ENCODE measurements at places on chromosomes 6 and 20.

DNA sequence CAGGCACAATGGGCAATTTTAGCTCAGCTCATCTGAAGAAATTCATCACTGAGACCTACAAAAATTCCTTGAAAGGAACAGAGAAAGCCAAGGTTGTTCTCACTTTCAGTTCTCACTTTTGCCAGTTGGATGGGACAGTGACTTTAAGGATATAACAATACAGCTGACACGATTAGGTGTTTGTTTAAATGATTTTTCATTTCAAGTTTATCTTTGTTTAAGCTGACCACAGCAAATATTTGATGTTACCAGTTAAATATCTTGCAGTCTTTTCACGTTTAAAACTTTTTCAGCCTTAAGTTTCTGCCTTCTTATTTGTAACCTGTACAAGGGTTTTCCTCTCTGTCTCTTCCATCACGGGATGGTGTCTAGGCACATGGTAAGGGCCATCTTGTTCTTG is 93.6 kb downstream of the PLCB1 start:
- no peaks in the 10 kb centered on the region for H3K27me3 ChIP-seq
- no peaks in the 10 kb centered on the region for H3K4me1 ChIP-seq
- H3K27ac ChIP-seq = peak overlapping the region; percentile 40
- DNase-seq = no peak

GRCh38 chr6:25157183-25157582 is 122.0 kb upstream of the CARMIL1 start:
- peaks cover 6% of the 10 kb centered on the region for H3K4me1 ChIP-seq
- peaks cover 13% of the 10 kb centered on the region for H3K36me3 ChIP-seq

GRCh38 chr6:114000069-114000468 is 29.1 kb upstream of the HDAC2 start:
- peaks cover 2% of the 10 kb centered on the region for H3K36me3 ChIP-seq
- H3K4me3 ChIP-seq = no peak overlapping the region
- H3K27me3 ChIP-seq = no peaks in the 10 kb centered on the region
- DNase-seq = no peak
- H3K4me1 ChIP-seq = peaks cover 8% of the 10 kb centered on the region

GRCh38 chr6:136716917-136717715 is 75.2 kb downstream of the MAP3K5 start:
- H3K4me3 ChIP-seq = no peak overlapping the region
- H3K27ac ChIP-seq = no peak overlapping the region
- H3K36me3 ChIP-seq = peaks cover 2% of the 10 kb centered on the region
- H3K27me3 ChIP-seq = no peaks in the 10 kb centered on the region
- H3K4me1 ChIP-seq = no peaks in the 10 kb centered on the region

DNA sequence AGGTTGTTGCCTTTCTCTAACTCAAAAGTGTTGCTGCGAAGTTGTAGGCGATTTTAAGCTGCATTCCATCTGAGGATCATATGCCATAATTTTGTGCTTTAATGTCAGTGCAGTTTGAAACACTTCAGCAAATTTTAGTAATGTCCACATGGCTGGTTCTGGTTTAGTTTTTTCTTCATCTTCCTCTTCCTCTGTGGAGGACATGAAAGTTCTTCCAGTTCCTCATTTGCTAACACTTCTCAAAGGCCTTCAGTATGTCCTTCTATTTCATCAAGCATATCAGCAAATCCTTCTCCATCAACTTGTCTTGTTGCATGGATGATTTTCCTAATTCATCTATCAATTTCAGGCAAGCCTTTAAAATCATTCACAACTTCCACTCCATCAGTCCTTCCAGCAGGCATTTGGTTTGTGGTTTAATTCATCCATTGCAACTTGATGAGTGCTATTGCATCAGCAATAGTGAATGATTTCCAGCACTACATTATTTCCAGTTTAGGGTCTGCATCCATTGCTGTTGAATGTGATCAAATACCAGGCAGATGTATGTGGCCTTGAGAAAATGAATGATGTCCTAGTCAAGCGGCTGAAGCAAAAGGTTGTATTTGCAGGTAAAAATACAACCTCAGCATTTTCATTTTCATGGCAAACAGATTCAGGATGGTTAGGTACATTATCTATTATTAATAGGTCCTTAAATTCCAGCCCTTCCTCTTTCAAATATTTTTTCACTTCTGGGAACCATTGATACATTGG is 20.2 kb downstream of the SHLD1 start:
- no peak overlapping the region for H3K4me3 ChIP-seq
- H3K27me3 ChIP-seq = no peaks in the 10 kb centered on the region
- no peak overlapping the region for H3K27ac ChIP-seq
- H3K36me3 ChIP-seq = peaks cover 2% of the 10 kb centered on the region
- no peak for DNase-seq
- H3K4me1 ChIP-seq = no peaks in the 10 kb centered on the region

DNA sequence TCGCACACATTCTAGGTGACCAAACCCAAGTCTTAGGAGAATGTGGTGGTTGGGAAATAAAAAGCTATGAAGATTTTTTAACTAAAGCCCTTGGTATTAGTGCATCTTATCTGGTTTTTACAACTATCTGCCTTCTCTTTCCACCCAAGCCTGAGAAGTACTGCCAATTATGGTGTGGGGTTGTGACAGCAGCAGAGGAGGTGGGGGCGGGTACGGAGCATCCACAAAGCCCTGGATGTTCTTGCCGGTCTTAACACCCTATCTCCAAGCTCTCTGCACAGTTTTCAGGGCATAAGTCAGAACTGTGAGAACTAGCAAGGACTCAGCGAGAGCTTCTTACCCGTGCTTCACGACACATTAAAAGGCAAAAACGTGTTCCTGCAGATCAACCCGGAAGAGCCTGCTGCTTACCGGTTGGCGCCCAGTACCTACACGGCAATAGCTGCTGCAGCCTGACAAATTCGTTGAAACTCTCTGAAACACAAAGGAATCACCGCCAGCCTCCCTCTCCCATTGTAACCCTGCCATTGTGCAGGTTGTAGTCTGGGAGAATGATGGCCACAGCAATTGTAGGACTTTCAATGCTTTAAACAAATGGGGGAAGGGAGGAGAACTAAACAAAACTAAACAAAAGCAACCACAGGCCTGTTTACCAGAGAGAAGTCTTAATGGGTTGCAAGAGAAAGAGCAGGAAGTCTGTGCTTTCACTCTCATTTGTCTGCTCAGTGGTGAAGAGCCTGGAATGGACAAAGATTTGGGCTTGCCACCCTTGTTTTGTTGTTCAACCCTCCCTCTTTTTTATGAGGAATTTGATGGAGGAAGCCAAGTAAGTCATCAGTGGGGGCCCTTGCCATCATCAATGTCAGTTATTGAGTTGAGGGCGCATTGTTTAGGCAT is 461.0 kb upstream of the JARID2 start:
- peaks cover 69% of the 10 kb centered on the region for H3K4me1 ChIP-seq
- peak overlapping the region; percentile 67 for H3K4me3 ChIP-seq
- H3K27ac ChIP-seq = peak overlapping the region; percentile 96
- peak; percentile 16 for DNase-seq
- peaks cover 7% of the 10 kb centered on the region for H3K36me3 ChIP-seq
- H3K27me3 ChIP-seq = no peaks in the 10 kb centered on the region

DNA sequence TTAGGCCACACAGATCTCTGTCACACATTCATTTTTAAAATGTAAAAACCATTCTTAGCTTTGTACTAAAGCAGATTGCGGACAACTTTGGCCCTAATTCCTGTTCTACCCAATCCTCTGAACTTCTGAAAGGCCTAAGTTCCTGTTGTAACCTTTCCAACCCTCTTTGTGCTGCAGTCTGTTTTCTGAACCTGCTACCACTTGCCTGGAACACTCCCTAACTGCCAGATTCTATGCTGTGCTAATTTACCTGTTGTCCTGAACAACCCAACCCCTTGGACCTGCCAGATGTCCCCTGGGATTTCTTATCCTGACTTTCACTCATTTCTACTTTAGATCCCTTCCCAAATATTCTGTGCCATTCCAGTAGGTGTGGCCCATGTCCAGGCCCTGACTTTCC is 398.7 kb downstream of the ZFAND3 start:
- no peaks in the 10 kb centered on the region for H3K36me3 ChIP-seq
- H3K27me3 ChIP-seq = no peaks in the 10 kb centered on the region
- no peak overlapping the region for H3K27ac ChIP-seq
- H3K4me1 ChIP-seq = peaks cover 43% of the 10 kb centered on the region

- no peak for DNase-seq
- H3K27ac ChIP-seq = no peak overlapping the region
- H3K27me3 ChIP-seq = peaks cover 6% of the 10 kb centered on the region
- H3K36me3 ChIP-seq = peaks cover 3% of the 10 kb centered on the region
- peaks cover 43% of the 10 kb centered on the region for H3K4me1 ChIP-seq
These were observed 181.2 kb upstream of the PDE10A start for GRCh38 chr6:165844232-165844631.

GRCh38 chr6:25473447-25473846 is 178.6 kb upstream of the SCGN start:
- peaks cover 5% of the 10 kb centered on the region for H3K36me3 ChIP-seq
- H3K27ac ChIP-seq = no peak overlapping the region
- H3K4me1 ChIP-seq = no peaks in the 10 kb centered on the region
- H3K4me3 ChIP-seq = no peak overlapping the region
- H3K27me3 ChIP-seq = no peaks in the 10 kb centered on the region

DNA sequence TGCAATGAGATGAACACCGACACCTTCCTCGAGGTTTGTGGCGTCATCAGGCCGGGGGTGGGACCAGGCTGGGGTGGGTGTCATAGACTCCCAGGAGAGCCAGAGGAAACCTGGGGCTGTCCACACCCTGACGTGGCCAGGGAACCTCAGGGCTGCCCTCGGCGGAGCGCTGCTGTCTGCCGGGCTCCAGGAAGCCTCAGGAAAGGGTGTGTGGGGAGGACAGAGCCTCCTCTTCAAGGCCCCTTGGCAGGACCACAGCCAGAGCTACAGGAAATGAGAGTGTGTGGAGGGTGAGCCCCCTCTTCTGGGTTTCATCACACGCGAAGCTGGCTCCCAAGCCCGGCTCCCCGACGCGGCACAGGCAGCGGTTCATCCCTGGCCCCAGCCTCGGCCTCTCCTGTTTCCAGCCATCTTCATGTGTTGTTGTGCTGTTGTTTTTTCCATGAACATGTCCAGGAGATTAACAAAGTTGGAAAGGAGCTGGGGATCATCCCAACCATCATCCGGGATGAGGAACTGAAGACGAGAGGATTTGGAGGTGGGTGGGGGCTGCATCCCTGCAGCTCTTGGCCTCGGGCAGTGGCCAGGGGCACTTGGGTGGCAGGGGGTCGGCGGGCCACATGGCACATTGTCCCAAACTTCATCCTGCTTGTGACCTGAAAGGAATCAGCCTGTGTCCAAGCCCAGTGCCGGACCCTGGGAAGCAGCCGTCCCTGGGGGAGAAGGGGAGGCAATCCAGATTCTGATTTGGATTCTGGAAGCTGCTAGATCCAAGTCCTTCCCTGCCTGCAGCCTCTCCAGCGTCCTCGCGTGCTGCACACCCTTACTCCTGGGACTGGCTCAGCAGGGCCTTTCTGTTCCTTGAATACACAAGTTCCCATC is 6.4 kb downstream of the NPEPL1 start:
- H3K4me1 ChIP-seq = no peaks in the 10 kb centered on the region
- H3K27ac ChIP-seq = no peak overlapping the region
- H3K4me3 ChIP-seq = no peak overlapping the region
- no peak for DNase-seq
- H3K27me3 ChIP-seq = no peaks in the 10 kb centered on the region
- peaks cover 12% of the 10 kb centered on the region for H3K36me3 ChIP-seq

DNA sequence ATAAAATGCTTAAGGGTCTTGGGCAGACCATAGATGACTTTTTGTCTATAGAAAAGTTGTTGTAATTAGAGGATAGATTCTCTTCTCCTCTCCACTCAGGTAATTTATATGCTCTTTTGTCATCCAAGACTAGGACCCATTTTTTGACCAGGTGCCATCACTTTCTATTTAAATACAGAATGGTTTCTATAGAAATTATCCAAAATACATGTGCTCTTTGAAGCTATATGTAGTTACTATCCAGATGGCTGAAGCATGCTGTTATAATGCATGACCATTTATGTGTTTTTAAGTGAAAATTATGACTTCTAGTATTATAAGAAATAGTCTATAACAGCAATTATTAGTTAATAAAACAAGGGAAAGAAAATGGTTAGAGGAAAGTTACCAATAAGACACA is 3.0 kb upstream of the MLIP start:
- no peaks in the 10 kb centered on the region for H3K36me3 ChIP-seq
- no peaks in the 10 kb centered on the region for H3K27me3 ChIP-seq
- no peak overlapping the region for H3K27ac ChIP-seq
- H3K4me1 ChIP-seq = peaks cover 8% of the 10 kb centered on the region
- DNase-seq = no peak

GRCh38 chr20:5570031-5570430 is 180.2 kb upstream of the SHLD1 start:
- H3K4me1 ChIP-seq = no peaks in the 10 kb centered on the region
- H3K27me3 ChIP-seq = no peaks in the 10 kb centered on the region
- H3K27ac ChIP-seq = no peak overlapping the region
- H3K36me3 ChIP-seq = peaks cover 10% of the 10 kb centered on the region
- no peak overlapping the region for H3K4me3 ChIP-seq

DNA sequence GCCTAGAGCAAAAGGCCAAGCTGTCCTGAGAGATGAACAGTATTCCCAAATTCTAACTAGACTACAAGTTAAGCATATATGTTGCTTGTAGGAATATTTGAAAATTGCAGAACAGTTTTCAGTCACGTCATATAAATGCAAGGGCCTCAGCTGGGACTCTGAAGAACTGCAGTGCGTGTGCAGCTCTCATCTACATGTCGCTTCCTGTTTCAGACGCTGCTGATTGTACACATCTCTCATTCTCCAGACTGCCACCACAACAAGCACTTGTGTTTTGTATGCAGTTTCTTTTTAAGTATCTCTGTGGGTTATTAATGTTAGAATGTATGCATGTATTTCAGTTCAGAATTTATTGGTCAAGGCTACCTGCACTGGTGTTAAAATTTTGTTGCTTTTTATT is 119.7 kb downstream of the MAP3K4 start:
- no peak overlapping the region for H3K27ac ChIP-seq
- no peak overlapping the region for H3K4me3 ChIP-seq
- peaks cover 38% of the 10 kb centered on the region for H3K36me3 ChIP-seq
- H3K27me3 ChIP-seq = no peaks in the 10 kb centered on the region
- no peaks in the 10 kb centered on the region for H3K4me1 ChIP-seq

- H3K27ac ChIP-seq = peak overlapping the region; percentile 24
- H3K4me3 ChIP-seq = no peak overlapping the region
- DNase-seq = no peak
- no peaks in the 10 kb centered on the region for H3K36me3 ChIP-seq
These were observed 564.6 kb upstream of the AGPAT4 start for GRCh38 chr6:161838306-161839035.

GRCh38 chr6:45328523-45328922 is 393 bp downstream of the RUNX2 start:
- no peak overlapping the region for H3K27ac ChIP-seq
- H3K4me1 ChIP-seq = no peaks in the 10 kb centered on the region
- H3K36me3 ChIP-seq = no peaks in the 10 kb centered on the region

GRCh38 chr20:8471465-8471864 is 339.4 kb downstream of the PLCB1 start:
- H3K36me3 ChIP-seq = no peaks in the 10 kb centered on the region
- H3K4me3 ChIP-seq = no peak overlapping the region
- DNase-seq = no peak

DNA sequence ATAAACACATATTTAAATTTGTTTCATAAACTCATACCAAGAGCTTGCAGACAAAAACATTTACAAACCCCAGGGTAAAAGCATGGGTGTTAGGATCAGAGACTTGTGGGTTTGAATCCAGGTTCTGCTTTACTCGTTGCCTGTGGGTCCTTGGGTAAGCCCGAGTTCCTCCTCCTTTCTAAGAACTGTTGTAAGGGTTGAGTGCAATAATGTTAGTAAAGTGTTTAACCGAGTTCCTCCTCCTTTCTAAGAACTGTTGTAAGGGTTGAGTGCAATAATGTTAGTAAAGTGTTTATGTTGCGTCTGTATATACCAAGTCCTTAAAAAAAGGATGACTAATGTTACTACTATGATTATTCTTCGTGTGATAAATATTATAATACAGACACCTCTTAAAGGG is 18.7 kb downstream of the CCDC170 start:
- H3K4me1 ChIP-seq = no peaks in the 10 kb centered on the region
- H3K27me3 ChIP-seq = no peaks in the 10 kb centered on the region
- H3K36me3 ChIP-seq = peaks cover 3% of the 10 kb centered on the region
